ENCODE measurements at places on chromosomes 3 and 15.
A peak's percentile ranks its signal among the peaks of the same experiment; 100 is the strongest.

- no peak for DNase-seq
Measured at GRCh38 chr15:42890161-42890913, 30.2 kb downstream of the TTBK2 start.

- no peak for DNase-seq
Measured at GRCh38 chr3:184230603-184231528, 1.5 kb downstream of the VWA5B2 start.

- DNase-seq: no peak
Measured at GRCh38 chr3:71149959-71150954, 433.3 kb downstream of the FOXP1 start.

- no peak for DNase-seq
Measured at GRCh38 chr3:58361866-58362265, 29.2 kb downstream of the PXK start.

GRCh38 chr3:13292375-13292774 is 127.7 kb downstream of the NUP210 start:
- DNase-seq: no peak

DNA sequence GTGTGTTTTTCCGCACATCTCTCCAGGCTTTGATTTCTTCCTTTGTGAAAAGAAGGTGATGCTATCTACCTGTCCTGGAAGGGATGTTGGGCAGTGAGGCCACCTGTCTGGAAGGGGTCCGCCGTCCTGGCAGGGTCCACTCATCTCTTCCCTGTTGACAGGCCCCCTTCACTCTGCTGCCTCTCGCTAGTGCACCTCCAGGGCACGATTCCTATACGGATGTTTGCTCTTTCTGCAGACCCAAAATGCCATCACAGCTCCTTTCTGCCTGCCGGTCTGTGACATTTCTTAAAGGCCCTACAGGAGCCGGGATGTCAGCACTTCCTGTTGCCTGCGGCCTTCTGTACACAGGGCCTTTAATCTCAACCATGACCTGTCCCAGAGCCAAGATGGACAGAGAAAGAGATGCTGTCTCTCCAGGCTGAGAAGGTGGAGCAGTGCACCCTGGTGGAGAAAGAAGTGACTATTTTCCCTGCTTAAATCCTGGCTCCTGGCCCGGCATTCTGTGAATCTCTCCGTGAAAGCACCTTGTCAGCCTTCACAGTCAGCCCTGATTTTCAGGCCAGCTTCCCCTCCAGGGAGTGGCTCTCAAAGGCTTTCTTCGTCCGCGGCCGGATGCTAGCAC is 7.4 kb downstream of the FAM3D start:
- no peak for DNase-seq

GRCh38 chr15:63663906-63664305 is 66.7 kb downstream of the FBXL22 start:
- DNase-seq: no peak

DNA sequence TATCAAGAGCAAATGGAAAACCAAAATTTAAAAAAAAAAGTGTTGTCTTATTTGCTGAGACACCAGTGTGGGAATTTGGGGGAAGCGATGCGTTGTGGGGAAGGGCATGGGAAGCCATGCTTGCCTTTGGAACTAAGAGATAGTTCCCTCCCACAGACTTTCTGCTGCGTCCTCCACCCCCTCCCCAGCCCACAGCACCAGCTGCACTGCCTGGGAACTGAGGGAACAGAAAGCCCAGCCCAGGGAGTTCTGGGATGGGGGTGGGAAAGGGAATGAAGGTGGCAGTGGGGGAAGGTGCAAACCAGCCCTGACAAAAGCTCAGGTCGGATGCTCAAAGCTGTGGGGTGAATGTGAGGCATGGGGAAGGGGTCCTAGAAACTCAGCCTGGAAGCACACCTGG is 8.1 kb upstream of the NTRK3 start:
- no peak for DNase-seq

GRCh38 chr3:161149529-161149928 is 44.4 kb upstream of the B3GALNT1 start:
- DNase-seq: no peak

- DNase-seq: no peak
Measured at GRCh38 chr15:80249973-80250372, 2.0 kb downstream of the CTXND1 start.

DNA sequence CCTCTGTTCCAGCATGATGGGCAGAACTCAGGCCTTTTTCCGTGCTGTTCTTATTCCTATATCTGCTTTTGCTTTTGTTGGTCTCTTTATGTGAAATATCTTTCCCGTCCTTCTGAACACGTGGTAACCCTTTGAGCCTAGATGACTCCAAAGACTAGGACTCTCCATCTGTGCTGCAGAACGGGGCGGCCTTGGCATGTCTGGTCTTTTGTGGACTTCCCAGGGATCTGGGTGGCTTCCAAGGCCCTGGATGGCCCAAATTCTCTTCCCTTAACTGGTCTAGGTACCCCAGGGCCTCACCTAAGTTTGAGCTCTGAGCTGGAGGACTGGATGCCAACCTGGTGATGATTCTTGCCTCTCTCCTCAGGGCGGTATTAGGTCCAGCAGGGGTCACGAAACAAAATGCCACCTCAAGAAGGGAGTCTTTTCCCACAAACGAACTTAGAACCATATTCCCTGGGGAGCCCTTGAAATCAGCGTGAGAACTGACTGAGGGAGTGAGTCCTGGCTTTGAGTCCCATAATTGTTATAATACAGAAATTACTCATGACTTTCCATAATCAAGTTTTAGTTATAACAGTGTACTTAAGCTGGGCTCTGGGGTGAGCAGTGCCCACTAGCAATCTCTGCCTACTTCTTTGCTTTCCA is 13.8 kb downstream of the TLNRD1 start:
- DNase-seq: no peak

DNA sequence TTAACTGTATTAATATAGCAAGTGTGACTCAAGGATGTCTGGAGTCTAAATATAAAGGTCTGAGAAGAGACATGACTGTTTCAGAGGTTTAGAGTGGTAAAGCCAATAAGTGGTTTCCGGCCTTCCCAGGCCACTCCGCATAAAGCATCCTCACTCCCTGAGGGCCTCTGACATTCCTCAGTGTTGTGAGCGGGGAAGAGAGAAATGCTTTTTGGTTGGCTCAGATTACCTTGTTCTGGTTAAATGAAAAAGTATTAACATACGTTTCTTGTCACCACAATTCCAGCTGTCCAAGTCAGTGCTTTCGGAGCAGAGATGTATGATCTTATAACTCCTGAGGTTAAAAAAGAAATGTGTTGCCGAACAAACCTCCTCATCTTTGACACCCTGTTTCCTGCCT is 103.8 kb downstream of the RBMS3 start:
- peak; percentile 72 for DNase-seq

GRCh38 chr3:186514296-186515002 is 29.7 kb downstream of the CRYGS start:
- DNase-seq: no peak

GRCh38 chr15:85752491-85752961 is 42.2 kb downstream of the KLHL25 start:
- peak; percentile 56 for DNase-seq

DNA sequence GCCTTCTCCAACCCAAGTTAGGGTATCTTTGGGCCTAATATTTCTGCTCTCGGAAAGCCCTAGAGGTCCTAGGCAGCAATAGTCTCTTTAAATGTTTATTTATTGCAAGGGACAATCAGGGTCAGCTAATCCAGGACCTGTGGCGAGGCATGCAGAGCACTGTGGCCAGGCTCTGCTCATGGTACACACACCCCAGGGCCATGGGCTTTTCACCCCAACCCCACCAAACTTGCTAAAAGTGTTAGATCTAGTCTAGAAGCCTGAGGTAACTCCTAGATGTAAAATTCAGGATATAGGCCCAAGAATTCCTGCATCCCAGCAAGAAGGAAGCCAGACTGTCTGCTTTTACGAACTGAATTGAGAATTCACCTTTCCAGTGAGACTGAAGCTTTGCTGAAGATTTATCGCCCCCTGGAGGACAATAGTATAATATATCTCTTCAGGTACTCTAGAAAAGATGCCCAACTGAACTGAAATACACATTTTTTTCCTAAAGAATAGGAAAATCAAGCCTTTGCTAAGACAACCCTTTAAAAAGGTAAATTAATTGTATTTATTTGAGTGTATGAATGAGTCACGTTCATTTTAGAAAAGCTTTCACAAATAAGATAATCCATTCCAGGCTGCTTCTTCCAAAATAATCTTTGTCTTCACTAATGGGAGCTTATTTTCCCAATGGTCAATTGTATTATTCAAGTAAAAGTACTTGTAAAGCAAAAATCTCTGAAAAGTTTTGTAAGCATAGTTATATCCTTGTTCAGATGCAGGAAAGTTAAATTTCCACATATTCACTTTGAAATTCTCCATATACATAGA is 89.8 kb downstream of the LRRC3B start:
- no peak for DNase-seq

DNA sequence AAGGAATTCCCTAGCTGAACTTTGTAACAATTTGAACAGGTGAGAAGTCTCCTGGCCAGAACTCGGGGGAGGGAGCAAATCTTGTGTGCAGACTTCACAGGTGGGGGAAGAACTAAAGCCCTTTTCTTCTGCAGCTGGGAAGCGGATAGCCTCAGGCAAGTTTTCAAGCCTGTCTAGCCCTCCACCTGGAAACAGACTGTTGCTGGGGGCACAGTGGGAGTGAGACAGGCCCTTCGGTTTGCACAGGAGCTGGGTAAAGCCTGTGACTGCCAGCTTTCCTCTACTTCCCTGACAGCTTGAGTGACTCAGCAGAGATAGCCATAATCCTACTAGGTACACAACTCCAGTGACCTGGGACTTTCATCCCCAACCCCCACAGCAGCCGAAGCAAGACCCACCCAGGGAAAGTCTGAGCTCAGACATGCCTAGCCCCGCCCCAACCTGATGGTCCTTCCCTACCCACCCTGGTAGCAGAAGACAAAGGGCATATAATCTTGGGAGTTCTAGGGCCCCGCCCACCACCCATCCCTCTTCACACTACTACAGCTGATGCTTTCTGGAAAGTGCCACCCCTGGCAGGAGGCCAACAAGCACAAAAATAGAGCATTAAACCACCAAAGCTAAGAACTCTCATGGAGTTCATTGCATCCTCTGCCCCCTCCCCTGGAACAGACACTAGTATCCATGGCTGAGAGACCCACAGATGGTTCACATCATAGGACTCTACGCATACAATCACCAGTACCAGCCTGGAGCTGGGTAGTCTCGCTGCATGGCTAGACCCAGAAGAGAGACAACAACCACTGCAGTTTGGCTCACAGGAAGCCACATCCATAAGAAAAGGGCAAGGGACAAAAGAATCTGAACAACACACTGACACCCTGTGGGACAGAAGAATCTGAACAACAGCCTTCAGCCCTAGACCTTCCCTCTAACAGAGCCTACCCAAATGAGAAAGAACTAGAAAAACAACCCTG is 479.0 kb downstream of the RAP2B start:
- DNase-seq: no peak

GRCh38 chr3:46930166-46930944 is 46.2 kb downstream of the CCDC12 start:
- peak; percentile 23 for DNase-seq

- DNase-seq: no peak
Measured at GRCh38 chr3:134258761-134259347, 8.2 kb upstream of the RYK start.

GRCh38 chr15:22944651-22945050 is 35.5 kb downstream of the CYFIP1 start:
- DNase-seq: no peak

DNA sequence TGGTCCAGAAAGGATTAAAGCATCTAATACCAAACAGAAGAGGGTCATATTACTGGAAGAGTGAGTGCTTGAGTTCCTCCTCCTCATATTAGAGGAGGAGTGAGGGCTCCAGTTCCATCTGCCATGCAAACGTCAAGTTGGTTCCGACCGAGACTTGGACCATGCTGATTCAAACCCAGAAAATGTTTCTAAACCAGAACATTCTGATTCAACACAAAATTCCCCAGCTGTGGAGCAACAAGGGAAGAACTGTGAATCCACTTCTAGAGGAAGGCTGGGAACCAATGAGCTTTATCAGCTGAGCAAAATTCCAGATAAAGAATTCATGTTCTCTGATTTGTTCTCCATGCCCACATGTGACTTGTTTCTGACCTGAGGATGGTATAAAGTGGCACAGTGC is 135.6 kb upstream of the WNT5A start:
- DNase-seq: no peak

GRCh38 chr3:104564045-104564643 is 802.6 kb upstream of the ALCAM start:
- no peak for DNase-seq

DNA sequence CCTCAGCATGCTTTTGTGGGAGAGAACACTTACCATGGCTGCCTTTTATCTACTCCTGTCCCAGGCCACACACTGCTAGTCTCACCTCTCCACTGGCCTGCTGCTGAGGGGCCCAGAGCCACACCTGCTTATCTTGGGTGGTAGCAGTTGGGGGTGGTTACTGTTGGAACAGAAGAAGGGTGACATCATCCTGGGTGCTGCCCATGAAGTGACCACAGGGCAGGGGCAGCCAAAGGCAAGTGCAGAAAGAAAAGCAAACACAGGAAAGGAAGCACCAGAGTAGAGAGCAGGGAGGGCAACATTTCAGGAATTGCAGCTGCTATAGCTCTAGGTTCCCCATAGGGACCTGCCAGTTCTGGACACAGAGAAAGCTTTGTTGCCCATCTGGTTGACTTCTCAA is 345.2 kb downstream of the VPS13C start:
- DNase-seq: no peak

DNA sequence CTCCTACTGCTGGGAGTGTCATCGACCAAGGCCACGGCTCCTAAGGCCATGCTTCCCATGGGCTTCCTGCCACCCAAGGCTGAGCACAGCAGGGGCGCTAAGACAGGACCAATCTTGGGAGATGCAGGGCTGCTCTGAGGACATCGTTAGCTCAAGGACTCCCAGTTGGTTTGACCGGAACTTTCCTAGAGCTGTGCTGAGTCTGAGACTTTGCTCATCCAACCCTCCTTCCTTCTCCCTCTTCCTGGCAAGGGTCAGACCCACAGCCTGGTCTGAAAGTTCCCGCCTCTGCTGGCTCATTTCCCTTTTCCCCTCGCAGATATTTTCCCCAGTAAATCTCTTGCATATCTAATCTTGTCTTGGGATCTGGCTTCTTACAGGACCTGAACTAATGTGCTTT is 57.2 kb downstream of the EPHB3 start:
- no peak for DNase-seq

DNA sequence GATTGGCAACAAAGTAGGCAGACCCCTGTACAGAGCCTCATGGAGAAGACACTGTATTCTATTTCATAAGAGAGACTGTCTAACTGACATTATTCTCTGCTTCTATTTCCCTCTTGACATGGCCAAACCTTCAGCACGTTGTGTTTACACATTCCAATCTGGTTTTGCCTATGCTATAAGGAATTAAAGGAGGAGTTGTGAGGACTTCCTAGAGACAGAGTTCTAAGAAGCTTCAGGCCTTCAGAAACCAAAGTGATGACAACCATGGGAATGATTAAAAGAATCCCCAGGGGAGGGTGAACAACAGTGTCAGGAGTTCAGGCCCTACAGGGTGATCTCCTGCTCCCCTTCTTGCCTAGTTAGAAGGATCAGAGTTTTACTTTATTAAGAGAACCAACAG is 44.9 kb upstream of the CAPN7 start:
- DNase-seq: no peak

GRCh38 chr15:68425428-68426060 is 6.4 kb downstream of the ITGA11 start:
- DNase-seq: peak; percentile 42

Measured in left hindlimb (tissue), 1 donor.